ENCODE measurements at places on chromosomes 4 and X.
A peak's percentile ranks its signal among the peaks of the same experiment; 100 is the strongest.

DNA sequence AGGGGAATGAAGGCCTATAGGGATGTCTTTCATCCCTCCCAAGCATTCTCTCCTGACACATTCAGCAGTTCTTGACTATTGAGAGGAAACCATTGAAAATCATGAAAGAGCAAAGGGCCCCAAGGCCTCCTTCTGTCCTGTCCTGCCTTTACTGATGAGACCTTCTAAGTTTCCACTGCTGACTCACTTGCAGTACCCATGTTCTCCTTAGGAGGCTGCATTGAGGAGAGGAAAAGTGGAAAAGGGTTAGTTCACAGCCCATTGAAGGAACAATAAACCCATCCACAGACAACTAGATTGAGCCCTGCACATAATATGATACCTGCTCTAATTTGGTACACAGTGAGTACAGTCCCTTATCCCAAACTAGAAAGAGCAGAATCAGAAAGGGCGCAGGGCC lies 115.1 kb upstream of the PNPLA4 start:
- no peak for DNase-seq
- H3K4me1 ChIP-seq: no peaks in the 10 kb centered on the region
- no peak overlapping the region for H3K4me3 ChIP-seq
- H3K27me3 ChIP-seq: no peaks in the 10 kb centered on the region

DNA sequence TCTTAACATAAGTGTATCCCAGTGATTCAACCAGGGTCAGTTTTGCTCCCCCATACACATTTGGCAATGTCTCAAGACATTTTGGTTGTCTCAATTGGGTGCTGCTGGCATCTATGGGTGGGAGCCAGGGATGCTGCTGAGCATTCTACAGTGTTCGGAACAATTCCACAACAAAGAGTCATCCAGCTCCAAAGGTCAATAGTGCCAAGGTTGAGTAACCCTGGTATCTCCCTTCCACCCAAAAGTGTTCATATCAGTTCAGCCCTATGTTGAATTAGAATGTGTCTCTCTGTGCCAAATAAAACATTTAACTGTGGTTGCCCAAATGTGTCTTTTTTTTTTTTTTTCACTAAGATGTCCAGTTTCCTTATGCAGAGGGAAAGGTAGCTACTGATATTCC lies 129.4 kb upstream of the RAI2 start:
- H3K36me3 ChIP-seq: no peaks in the 10 kb centered on the region
- H3K4me1 ChIP-seq: no peaks in the 10 kb centered on the region
- H3K27me3 ChIP-seq: no peaks in the 10 kb centered on the region
- DNase-seq: no peak

DNA sequence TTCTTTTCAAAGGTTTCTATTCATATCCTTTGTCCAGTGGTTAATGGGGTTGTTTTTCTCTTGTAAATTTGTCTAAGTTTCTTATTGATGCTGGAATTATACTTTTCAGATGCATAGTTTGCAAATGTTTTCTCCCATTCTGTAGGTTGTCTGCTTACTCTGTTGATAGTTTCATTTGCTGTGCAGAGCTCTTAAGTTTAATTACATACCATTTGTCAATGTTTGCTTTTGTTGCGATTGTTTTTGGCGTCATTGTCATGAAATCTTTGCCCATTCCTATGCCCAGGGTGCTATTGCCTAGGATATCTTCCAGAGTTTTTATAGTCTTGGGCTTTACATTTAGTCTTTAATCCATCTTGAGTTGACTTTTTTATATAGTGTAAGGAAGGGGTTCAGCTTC lies 21.2 kb upstream of the UGT8 start:
- no peak overlapping the region for H3K27ac ChIP-seq
- no peak overlapping the region for H3K4me3 ChIP-seq
- no peaks in the 10 kb centered on the region for H3K4me1 ChIP-seq

DNA sequence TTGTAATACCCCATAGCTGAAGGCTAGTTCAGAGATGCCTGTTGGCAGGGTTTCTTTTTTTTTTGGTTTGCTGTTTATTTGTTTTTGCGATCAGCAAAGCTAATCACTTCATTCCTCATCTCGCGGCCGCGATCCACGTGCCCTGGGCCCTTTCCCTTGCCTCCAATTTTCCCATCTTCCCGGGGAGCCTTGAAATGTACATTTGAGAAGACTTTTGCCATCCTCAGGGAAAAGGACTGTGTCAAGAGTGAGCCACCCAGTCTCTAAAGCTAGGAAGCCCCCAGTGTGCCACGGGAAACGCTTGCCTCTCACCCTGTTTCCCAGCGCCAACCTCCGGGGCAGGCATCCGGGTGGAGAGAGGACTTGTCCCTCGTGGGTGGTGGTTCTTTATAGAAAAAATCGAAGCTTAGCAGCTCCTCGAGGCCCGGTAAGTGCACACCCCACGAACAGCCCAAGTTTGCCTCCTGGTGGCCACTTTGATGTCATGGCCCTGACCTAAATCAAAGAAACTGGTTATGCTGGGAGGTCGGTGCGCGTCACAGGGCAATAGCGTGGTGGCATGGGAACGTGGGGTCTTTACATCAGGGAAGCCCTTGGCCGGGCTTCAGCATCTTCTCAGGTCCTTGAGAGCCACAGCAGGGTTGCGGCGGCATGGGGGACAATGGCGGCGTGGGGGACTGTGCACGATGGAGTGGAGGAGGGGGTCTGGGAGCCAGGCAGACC lies 42.0 kb downstream of the MAP7D3 start:
- H3K4me1 ChIP-seq: no peaks in the 10 kb centered on the region
- H3K27me3 ChIP-seq: no peaks in the 10 kb centered on the region
- no peak overlapping the region for H3K4me3 ChIP-seq
- H3K36me3 ChIP-seq: no peaks in the 10 kb centered on the region
- no peak overlapping the region for H3K27ac ChIP-seq
- DNase-seq: no peak

- no peaks in the 10 kb centered on the region for H3K36me3 ChIP-seq
- H3K4me3 ChIP-seq: no peak overlapping the region
- H3K27ac ChIP-seq: no peak overlapping the region
- DNase-seq: no peak
- peaks cover 6% of the 10 kb centered on the region for H3K4me1 ChIP-seq
These were observed 4.8 kb downstream of the ADD1 start for GRCh38 chr4:2848449-2848848.

DNA sequence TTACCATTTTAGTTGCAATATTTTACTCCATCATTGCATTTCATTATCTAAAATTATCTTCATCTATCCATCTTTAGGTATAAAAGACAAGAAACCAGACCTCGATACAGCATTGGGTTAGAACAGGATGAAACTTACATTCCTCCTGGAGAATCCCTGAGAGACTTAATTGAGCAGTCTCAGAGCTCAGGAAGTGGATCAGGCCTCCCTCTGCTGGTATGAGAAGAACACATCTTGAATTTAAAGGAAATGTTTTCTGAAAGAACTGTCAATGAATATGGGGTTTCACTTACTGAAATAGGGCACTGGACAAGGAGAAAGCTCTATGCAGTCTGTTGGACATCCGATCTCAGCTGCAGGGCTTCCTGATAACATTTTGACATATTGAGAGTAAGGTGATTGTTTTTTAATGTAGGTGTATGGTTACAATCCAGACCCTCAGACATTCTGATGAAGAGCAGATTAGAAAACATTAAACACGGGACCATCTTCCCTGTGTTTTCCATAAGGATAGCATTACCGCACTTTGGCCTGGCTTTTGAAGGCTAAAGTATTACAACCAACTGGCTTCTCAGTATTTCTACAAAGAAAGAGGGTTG lies 367.2 kb downstream of the BMPR1B start:
- H3K27ac ChIP-seq: no peak overlapping the region
- no peaks in the 10 kb centered on the region for H3K27me3 ChIP-seq
- no peaks in the 10 kb centered on the region for H3K36me3 ChIP-seq

GRCh38 chrX:74119016-74119910 lies 184.7 kb upstream of the ZCCHC13 start:
- no peaks in the 10 kb centered on the region for H3K27me3 ChIP-seq
- H3K4me3 ChIP-seq: no peak overlapping the region
- no peaks in the 10 kb centered on the region for H3K4me1 ChIP-seq
- no peak for DNase-seq
- no peak overlapping the region for H3K27ac ChIP-seq

GRCh38 chrX:85140964-85141363 lies 102.6 kb downstream of the SATL1 start:
- DNase-seq: no peak
- no peak overlapping the region for H3K27ac ChIP-seq
- no peak overlapping the region for H3K4me3 ChIP-seq
- no peaks in the 10 kb centered on the region for H3K4me1 ChIP-seq

- no peaks in the 10 kb centered on the region for H3K27me3 ChIP-seq
- no peaks in the 10 kb centered on the region for H3K4me1 ChIP-seq
- H3K36me3 ChIP-seq: no peaks in the 10 kb centered on the region
- no peak overlapping the region for H3K27ac ChIP-seq
These were observed 36.7 kb downstream of the DHRSX start for GRCh38 chrX:2463973-2464676.

- no peak overlapping the region for H3K27ac ChIP-seq
- H3K27me3 ChIP-seq: no peaks in the 10 kb centered on the region
- no peaks in the 10 kb centered on the region for H3K4me1 ChIP-seq
- H3K4me3 ChIP-seq: no peak overlapping the region
- DNase-seq: peak; percentile 64
These were observed 24.9 kb downstream of the FGFBP1 start for GRCh38 chr4:15913631-15913970.

DNA sequence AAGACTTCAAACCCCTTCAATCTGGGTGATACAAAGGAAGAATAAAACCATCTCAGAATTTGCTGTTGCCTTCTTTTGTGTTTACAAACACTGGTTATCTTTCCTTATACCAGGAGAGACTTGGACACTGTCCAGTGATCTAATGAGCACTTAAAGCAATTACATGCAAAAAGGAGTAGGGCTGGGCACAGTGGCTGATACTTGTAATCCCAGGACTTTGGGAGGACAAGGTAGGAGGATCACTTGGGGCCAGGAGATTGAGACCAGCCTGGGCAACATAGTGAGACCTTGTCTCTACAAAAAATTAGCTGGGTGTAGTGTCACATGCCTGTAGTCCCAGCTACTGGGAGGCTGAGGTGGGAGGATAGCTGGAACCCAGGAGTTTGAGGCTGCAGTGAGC lies 95.7 kb upstream of the DRD5 start:
- DNase-seq: no peak
- no peaks in the 10 kb centered on the region for H3K36me3 ChIP-seq
- H3K4me3 ChIP-seq: no peak overlapping the region
- no peak overlapping the region for H3K27ac ChIP-seq

GRCh38 chr4:72112514-72113156 lies 80.8 kb downstream of the NPFFR2 start:
- no peaks in the 10 kb centered on the region for H3K4me1 ChIP-seq
- H3K27me3 ChIP-seq: no peaks in the 10 kb centered on the region
- peak; percentile 20 for DNase-seq
- H3K4me3 ChIP-seq: no peak overlapping the region
- H3K36me3 ChIP-seq: no peaks in the 10 kb centered on the region

DNA sequence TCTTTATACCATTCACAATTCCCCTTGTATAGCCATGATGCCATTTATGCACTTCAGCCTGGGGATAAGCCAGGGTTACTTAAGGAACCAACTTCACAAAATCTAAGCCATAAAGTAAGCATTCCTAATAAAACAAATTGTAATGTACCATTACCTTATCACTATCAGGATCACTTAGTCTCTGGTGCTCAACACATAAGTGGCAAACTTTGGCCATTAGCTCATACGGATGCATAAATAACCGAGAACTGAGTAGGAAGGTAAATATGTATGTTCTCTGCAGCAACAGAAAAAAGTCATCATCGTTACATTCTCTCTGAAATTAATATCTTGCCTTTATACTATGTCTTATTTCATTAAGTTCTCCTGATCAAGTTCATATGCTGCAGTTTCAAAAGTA lies 14.4 kb downstream of the RASGEF1B start:
- H3K36me3 ChIP-seq: no peaks in the 10 kb centered on the region
- H3K4me1 ChIP-seq: no peaks in the 10 kb centered on the region
- no peak overlapping the region for H3K27ac ChIP-seq
- H3K27me3 ChIP-seq: no peaks in the 10 kb centered on the region
- DNase-seq: no peak
- no peak overlapping the region for H3K4me3 ChIP-seq

- no peaks in the 10 kb centered on the region for H3K36me3 ChIP-seq
- H3K27me3 ChIP-seq: no peaks in the 10 kb centered on the region
- H3K4me3 ChIP-seq: no peak overlapping the region
- DNase-seq: no peak
These were observed 15.8 kb downstream of the SMAD1 start for GRCh38 chr4:145497199-145498149.

- DNase-seq: no peak
- H3K4me1 ChIP-seq: no peaks in the 10 kb centered on the region
- H3K36me3 ChIP-seq: no peaks in the 10 kb centered on the region
- no peak overlapping the region for H3K27ac ChIP-seq
- H3K4me3 ChIP-seq: no peak overlapping the region
- H3K27me3 ChIP-seq: no peaks in the 10 kb centered on the region
These were observed 365.5 kb downstream of the ZNF674 start for GRCh38 chrX:46179748-46180147.

GRCh38 chr4:128381748-128382559 lies 94.3 kb upstream of the PGRMC2 start:
- no peaks in the 10 kb centered on the region for H3K36me3 ChIP-seq
- no peaks in the 10 kb centered on the region for H3K27me3 ChIP-seq
- H3K4me3 ChIP-seq: no peak overlapping the region

DNA sequence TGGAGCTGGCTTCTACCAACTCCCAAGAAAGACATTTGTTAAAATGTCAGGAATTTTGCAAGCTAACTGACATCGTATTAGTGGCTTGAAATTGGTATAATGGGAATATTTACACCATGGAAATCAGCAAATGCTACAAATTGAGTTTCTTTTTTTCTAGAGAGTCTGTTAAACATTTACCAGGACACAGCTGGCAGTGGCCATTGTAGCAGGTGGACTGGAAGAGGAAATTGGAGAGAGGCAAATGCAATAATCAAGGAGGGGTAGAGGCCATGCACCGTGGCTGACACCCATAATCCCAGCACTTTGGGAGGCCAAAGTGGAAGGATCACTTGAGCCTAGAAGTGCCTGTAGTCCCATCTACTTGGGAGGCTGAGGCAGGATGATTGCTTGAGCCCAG lies 32.9 kb upstream of the TSR2 start:
- no peaks in the 10 kb centered on the region for H3K36me3 ChIP-seq
- no peak overlapping the region for H3K4me3 ChIP-seq

DNA sequence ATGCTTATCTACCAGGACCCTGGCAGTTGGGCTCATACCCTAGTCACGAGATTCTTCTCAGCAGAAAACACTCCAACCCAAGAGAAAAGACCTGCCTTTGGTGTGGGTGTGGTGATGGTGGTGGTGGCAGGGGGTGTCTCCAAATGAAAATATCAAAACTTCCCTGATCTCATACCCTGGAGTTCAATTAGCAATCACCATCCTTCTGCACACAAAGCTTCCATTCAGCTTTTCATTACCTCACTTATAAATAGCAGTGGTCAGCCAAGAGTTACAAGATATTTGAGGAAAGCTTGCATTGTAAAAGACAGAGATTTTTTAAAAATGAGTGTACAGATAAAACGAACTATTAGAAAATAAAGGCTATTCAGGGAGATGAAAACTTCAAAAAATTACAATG lies 580.8 kb upstream of the MAGEB2 start:
- H3K27ac ChIP-seq: no peak overlapping the region
- no peak overlapping the region for H3K4me3 ChIP-seq
- H3K36me3 ChIP-seq: no peaks in the 10 kb centered on the region
- no peak for DNase-seq

- 0 out of 2 replicates have a peak, but pooled peaks cover 2% of the 10 kb centered on the region for H3K27me3 ChIP-seq
- no peak for DNase-seq
- H3K27ac ChIP-seq: no peak overlapping the region
These were observed 91.7 kb downstream of the PHOX2B start for GRCh38 chr4:41656572-41657520.

GRCh38 chr4:184826691-184827270 lies 1.0 kb upstream of the ACSL1 start:
- DNase-seq: no peak
- peaks cover 2% of the 10 kb centered on the region for H3K4me1 ChIP-seq
- H3K27ac ChIP-seq: no peak overlapping the region
- H3K36me3 ChIP-seq: no peaks in the 10 kb centered on the region
- H3K27me3 ChIP-seq: no peaks in the 10 kb centered on the region
- peak overlapping the region; percentile 57 for H3K4me3 ChIP-seq
